NCI-H1436 treated with DMSO at 0.1 percent for 48 hours (cell line): ENCODE measurements at places on chromosomes 13 and 19.

DNA sequence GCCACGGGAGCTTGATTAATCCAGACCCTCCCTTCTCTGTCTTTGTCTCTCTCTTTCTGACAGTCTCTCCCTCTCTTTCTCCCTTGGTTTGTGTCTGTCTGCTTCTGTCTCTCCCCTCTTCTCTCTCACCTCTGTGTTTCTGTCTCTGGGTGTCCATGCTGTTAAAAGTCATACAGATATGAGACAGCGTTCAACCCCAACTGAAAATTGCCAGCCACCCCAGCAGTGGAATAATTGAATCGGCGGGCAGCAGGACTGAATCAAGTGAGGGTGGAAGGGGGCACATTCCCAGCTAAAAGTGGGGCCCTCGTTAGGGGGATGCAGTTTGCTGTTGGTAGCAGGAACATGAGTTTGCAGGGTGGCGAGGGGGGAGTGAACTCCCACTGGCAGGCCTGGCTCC lies 43.7 kb downstream of the TINCR start:
- no peak for DNase-seq

DNA sequence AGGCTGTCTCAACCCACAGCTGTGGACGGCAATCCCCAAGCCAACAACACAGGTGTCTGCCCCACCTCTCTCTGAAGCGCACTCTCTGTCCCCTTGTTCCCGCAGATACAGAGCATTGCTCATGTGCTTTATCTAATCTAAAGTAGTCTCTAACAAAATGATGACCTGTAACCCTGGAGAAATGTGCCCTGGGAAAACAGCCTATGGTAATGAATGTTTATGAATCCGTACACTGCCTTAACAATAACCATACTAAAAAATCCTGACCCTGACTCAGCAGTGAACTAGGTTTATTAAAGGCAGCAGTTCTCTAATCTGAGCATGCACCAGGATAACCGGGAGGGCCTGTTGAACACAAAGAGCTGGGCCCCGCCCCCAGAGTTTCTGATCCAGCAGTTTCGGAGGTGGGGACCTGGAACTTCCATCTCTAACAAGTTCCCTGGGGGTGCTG lies 50.7 kb upstream of the SLC15A1 start:
- no peak for DNase-seq

DNA sequence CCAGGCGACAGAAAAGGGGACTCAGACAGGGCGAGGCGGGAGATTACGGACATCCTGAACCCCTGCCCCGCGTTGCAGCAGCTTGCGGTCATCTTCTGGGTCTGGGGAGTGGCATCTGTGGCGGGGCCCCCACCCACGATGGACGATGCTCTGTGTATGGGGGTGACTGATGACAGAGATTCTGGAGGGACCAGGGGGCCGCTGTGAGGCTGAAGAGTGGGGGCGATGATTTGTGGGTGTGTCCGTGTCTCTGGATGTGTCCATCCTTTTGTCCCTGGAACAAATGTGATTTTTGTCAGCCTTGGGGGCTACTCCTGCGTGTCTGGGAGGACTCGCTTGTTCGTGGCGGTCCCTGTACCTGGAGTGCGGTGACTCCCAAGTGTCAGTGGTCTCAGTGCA lies 17.7 kb downstream of the ZNF77 start:
- DNase-seq: no peak

DNA sequence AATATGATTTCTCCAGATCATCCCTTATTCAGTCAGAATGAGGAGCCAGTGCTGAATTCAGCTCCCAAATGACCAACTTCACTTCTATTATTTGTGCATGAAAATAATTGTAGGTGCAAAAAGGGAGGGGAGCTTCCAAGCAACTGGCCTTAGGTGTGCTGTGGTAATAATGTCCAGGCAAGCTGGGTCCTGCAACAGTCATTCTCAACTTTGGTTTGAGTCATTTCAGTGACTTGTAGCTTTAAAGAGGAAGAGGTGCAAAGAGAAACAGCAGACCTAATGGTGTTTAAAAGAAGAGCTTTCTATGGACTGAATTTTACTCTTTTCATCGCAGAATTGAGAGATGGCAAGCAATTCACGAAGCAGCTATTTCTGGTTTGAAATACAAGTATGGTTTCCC lies 29.2 kb upstream of the FGF9 start:
- no peak for DNase-seq

- DNase-seq: no peak
Measured at GRCh38 chr13:74153316-74153715, 19.1 kb upstream of the KLF12 start.

DNA sequence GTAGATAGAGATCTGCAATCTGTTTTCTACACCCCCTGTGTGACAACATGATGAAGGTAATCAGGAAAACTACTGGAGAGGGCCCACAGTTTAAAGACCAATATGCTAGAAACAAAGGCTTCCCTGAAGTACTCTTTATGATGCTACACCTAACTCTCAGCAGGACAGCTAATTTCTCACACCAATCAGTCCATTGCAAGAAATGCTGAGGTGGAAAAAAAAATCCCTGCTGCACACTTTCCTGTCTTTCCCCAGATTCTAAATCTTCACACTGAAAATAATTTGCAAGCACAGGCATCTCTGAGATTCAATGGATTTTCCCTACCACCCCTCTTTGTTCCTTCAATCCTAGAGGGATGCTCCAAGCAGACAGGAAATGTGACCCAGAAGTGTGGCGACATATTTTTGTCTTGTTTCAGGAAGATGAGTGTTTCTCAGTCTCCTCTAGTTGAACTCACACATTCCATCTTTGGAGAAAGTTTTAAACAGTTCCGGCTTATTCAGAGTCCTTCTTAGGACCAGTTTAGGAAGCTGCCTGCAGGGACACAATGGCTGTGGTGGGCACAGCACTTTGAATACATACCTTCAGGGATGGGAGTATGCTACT lies 671.6 kb downstream of the DIAPH3 start:
- DNase-seq: no peak

GRCh38 chr19:14475251-14476073 lies at the start of gene PTGER1:
Gene PTGER1 (minus strand): TSS chr19:14475354. CDS start chr19:14474320, 1,034 bp downstream.
- DNase-seq: no peak

- no peak for DNase-seq
Measured at GRCh38 chr13:103031332-103031873, 34.8 kb downstream of the SLC10A2 start.

GRCh38 chr19:1295169-1296012 lies 9.7 kb downstream of the EFNA2 start:
- no peak for DNase-seq

GRCh38 chr13:33017323-33017929 lies 1.2 kb downstream of the KL start:
- no peak for DNase-seq

- no peak for DNase-seq
Measured at GRCh38 chr13:29125934-29126424, 305.8 kb downstream of the MTUS2 start.

DNA sequence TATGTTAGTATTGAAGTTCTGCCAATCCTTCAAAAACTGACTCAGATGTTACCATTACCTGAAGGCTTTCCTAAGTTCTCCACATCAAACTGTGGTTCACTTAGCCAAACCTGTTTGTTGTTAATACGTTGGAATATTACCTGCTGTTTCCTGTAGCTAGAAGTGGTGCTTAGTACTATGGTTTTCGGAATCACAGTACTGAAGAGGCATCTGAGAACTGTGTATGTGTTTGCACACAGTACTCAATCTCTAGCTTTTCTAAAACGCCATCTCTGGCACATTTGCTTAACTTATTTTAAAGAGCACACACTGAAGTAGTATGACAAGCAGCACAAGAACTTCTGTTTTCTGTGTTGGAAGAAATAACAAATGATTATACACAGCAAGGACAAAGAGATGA lies 248.2 kb downstream of the SHISA2 start:
- no peak for DNase-seq

DNA sequence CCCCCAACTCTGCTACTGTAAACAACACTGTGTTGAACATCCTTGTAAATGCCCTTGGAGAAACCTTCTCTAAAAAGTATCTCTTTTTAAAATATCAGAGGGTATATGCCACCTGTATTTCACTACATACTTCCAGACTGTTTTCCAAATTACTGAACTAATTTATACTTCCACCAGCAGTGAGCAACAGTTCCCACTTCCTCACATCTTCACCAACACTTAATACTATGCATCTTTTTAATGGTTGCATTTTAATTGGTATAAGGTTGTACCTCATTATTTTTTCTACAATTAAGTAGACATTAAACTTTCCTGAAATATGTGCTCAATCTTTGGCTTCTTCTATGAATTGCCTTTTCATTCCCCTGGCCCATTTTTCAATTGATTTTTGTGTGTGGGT lies 21.8 kb downstream of the CLEC4M start:
- no peak for DNase-seq

GRCh38 chr19:40424637-40425449 lies 949 bp downstream of the SERTAD1 start:
- no peak for DNase-seq

GRCh38 chr13:22040810-22041364 lies 370.0 kb downstream of the FGF9 start:
- no peak for DNase-seq

GRCh38 chr19:8342316-8342683 lies 762 bp downstream of the KANK3 start:
- DNase-seq: no peak
